ENCODE measurements at places on chromosomes 4 and X.

DNA sequence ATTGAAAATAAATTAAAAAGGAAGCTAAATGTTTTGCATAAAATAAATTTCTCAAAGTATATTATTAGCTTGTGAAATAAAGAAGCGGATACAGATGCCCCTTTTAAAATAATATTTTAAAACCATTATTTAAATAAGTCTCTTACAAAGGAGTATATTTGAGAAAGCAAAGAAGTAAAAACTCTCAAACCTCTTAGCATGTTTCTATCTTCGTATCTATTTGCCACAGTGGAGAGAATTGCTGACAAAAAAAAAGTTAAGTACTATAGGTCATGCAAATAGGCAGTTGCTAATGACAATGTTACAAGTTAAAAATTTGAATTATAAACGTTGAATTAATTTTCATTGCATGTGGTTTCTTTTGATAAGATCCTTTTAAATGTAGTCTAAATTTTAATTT lies 44.5 kb upstream of the PDGFRA start:
- no peak for DNase-seq

GRCh38 chr4:64584981-64585557 lies 175.8 kb upstream of the TECRL start:
- peak; percentile 57 for DNase-seq

DNA sequence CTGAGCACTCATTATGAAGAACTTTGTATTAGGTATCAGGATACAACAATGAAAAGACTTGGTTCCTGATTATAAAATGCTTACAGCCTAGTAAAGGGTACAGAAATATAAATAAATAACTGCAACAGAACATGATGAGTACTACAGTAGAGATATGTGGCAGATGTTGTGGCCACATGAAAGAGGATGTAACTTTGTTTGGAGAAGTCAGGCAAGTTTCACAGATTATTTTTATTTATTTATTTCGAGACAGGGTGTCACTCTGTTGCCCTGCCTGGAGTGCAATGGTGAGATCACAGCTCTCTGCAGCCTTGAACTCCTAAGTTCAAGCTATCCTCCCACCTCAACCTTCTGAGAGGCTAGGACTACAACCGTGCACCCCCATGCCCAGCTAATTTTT lies 15.8 kb upstream of the UBE2K start:
- DNase-seq: no peak

DNA sequence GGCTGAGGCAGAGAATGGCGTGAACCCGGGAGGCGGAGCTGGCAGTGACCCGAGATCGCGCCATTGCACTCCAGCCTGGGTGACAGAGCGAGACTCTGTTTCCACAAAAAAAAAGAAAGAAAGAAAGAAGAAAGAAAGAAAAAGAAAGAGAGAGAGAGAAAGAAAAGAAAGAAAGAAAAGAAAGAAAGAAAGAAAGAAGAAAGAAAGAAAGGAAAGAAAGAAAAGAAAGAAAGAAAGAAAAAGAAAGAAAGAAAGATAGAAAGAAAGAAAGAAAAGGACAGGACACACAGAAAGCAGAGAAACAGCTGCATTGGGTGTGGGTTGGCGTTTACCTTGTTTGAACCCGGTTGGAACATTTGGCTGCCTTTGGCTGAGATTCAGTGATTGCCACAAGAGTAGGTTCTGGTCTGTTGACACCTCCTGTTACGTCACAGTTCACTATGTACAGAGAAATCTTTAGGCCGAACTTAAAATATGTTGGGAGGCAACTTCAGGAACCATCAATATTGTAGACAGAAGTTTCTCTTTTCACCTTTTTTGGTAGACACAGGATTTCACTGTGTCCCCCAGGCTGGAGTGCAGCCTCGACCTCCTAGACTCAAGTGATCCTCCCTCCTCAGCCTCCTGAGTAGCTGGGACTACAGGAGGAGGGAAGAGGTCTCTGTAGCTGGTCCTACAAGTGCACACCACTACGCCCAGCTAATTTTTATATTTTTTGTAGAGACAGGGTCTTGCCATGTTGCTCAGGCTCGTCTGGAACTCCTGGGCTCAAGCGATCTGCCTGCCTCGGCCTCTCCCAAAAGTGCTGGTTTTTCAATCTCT lies 16.3 kb upstream of the PLCXD1 start:
- DNase-seq: no peak

DNA sequence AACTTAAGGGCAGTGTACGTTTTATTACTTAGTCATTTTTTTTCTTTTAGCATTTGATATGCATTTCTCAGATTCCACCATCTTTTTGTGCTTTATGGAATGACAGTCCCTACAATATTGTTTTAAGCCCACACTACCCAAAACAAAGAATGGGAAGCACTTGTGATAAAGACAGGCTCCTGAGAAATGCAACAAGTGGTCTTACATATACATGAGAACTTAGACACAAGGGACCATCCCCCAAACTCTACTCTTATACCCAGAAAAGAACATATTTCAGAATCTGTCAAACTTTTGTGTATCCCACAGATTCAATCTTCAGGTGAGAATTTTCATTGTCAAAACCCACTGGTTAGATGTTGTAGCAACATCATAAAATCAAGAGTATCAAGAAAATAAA lies 491.1 kb downstream of the AFF2 start:
- no peak for DNase-seq

DNA sequence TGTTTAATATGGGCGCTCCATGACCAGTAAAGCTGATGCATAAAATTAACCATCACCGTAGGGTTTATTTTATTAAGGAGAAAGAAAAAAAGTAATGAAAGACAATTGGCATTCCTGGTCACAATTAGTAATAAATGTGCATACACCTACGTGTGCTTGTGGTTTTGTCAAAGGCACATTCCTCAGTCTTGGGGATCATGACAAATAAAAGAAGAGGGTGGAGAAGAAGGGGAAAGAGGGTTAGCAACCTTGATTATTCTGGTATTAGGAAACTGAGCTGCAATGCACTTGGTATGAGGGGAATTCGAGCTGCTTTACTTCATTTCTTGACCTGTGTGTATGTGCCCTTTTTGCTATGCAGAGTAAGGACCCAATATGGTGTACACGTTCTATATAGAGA lies 1798.3 kb upstream of the PCDH7 start:
- no peak for DNase-seq

GRCh38 chrX:6024204-6024603 lies 204.5 kb downstream of the NLGN4X start:
- no peak for DNase-seq

DNA sequence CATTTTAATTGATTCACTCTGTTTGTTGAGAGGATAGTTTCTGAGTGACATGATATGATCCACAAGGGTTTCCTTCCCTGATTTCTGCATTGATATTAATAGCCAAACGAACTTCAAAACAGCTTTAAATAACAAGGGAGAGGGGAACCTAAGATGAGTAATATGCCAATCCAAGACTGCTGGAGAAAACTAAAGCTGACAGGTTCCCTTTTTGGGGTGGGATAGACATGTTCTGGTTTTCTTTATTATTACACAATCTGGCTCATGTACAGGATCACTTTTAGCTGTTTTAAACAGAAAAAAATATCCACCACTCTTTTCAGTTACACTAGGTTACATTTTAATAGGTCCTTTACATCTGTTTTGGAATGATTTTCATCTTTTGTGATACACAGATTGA lies 182.2 kb downstream of the AR start:
- no peak for DNase-seq

DNA sequence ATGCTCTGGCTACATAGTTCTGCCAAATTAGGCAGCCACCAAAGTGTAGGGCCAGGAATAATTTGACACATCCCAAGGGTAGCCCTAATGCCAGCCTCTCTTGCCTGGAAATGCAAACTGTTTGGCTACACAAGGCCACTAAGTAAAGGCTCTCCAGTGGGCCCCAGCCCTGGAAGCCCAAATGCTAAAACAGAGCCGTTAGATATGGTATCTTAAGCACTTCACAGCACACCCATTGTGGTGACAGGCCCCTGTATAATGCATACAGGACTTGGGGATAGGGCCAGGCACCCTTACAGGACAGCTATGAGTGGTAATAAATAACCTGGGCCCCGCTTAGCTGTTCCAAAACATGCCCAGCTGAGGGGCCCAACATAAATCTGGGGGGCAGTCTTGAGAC lies 623.9 kb downstream of the BCOR start:
- no peak for DNase-seq

GRCh38 chrX:95974096-95974470 lies 710.6 kb upstream of the DIAPH2 start:
- no peak for DNase-seq

DNA sequence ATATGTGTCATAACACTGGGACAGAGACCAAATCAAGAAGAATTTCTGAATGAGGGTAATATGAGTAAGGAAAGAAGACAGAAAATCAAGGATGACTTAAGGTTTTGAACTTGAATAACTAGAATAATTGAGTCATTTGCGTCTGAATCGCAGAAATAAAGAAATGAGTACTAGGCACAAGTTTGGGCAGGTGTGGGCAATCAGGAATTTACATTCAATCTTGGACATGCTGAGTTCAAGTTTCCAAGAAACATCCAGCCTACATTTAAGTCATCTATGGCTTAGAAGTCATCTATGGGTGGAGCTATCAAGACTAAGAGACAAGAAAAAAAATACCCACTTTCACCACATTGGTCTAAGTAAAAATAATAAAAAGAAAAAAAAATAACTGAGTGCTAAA lies 30.4 kb upstream of the WDR44 start:
- no peak for DNase-seq

DNA sequence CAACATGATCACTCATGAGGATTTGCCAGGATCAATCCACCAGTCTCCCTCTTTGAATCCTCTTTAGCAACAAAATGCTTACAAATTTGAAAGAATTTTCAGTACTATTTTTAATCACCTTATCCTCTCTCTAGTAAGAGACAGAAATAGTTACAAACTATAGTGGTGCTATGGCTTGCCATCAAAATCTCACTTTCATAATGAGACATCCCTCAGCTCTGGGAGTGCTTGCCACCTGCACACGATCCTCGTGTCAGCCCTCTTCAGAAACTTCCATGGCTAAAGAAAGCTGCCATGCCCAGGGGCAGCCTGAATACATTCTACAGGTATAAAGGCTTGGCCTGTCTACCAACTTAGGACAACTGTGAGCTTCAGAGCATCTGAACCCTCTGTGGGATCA lies 5.1 kb upstream of the DHX15 start:
- DNase-seq: no peak

- DNase-seq: no peak
Measured at GRCh38 chr4:38500433-38500832, 163.6 kb upstream of the KLF3 start.

DNA sequence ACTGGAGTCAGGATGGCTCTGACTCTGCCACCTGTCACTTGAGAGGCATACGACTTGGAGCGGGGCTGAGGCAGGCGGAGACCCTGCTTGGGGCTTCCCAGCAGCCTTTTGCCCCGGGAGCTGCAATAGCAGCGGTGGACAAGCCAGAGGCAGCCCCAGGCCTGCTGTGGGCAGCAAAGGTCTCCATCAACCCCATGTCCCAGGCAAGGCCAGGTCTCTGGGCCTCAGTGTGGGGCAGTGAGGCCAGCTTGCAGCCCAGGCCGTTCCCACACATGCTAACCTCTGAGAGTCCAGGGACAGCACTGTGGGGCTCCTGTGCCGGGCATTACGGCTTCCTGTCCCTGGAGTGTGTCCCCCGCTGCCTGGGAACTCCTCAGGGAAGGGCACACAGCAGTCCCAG lies 53.0 kb downstream of the FAM53A start:
- no peak for DNase-seq

GRCh38 chrX:37553476-37553875 lies 18.0 kb upstream of the LANCL3 start:
- DNase-seq: no peak

DNA sequence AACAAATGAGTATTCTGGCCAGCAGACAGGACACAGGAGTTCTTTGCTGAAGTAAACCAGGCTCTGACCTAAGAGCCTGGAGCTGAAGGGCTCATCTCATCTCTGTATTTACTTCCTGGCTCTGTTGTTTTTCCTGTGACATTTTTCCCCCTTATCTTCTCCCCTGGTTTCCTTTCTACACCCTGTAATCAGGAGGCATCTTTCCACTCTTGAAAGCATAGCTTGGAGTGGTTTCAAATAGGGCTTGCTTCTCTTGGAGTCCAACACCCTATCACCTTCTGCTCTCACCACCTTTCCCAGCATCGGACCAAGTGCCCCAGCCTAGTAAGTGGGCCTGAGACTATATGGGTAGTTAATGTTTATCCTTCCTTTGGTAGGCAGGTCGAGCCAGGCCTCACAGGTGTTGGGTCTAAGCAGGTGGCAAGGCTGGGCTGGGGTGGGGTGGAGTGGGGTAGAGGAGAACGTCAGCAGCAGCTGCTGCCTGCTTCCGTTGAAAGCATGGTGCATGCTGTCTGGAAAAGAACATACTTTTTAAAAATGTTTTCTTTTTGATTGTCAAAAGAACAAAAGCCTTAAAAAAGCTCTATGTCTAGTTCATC lies 1.2 kb downstream of the DRP2 start:
- no peak for DNase-seq

DNA sequence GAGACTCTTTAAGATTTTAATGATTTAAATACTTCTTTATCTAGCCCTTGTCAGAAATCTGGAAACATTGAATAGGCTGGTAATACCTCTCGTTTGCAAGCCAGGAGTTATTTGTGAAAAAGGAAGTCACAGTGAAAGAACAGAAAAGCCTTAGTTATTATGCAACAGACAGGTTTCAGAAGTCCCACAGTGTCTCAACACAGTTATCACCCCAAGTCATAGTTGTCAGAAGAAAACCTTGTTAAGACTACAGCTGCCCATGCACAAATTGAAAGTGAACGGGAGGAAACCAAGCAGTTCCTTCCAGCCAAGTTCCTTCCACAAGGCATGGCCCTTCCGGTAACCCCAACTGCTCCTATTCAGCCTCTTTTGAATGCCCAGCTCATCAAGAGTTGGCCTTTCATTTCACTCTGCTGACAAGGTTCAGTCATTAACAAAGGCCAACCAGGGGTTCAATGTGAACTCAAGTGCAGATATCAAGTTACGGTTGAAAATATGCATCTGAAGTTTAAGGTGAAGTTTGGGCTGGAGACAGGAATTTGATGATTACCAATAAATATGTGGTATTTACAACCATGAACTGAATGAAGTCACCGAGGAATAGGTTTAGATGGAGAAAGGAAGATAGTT lies 15.6 kb downstream of the ALPK1 start:
- DNase-seq: no peak

DNA sequence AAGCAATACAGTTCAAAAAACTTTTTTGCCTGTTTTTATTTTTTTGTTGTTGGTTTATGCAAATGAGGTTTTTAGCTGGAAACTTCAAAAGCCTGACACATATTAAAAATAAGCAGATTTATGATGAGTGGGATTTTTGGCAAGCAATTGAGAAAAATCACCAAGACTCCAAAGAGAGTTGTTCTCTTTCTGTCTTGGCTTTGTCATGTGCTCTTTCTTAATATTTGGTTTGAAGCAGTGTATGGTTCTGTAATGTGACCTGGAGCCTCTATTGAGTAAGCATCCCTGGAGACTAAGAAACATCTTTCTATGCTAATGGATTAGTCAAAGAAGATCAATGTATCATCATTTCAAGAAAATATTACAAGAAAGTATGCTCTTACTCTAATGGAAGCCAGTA lies 11.7 kb downstream of the TRIM2 start:
- no peak for DNase-seq

DNA sequence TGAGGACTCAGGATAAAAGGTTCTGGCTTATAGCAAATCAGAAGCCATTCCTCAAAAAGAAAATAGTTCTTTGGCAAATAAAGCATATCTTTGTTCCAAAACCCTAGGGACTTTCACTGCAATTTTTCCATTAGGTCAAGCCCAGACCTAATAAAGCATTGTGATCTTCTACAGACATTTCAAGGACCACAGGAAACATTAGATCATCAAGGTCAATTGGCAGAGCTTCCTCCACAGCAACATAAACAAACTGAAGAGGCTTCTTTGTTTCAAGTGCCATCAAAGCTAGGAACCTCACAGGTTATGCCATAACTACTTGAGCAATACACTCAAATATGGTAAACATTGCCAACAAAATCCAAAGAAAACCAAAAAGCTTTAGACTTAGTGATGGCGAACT lies 144.9 kb downstream of the ANXA5 start:
- DNase-seq: peak; percentile 69

Measured in lung microvascular endothelial cell (primary cell).